ENCODE measurements at places on chromosomes 1 and 21. TPM values are rescaled to one million over a fixed set of nuclear protein-coding genes. Genes with fewer than 3 reads are reported as not detected.

- no peak overlapping the region for H3K4me3 ChIP-seq
- no peaks in the 10 kb centered on the region for H3K4me1 ChIP-seq
Observed at GRCh38 chr1:72288886-72289285, 6.5 kb upstream of the NEGR1 start.

GRCh38 chr1:85202092-85202863 is 1.5 kb upstream of the SYDE2 start:
- DNase-seq = no peak
- H3K4me1 ChIP-seq = peaks cover 5% of the 10 kb centered on the region
- H3K36me3 ChIP-seq = no peaks in the 10 kb centered on the region
- H3K27ac ChIP-seq = peak overlapping the region; percentile 99

DNA sequence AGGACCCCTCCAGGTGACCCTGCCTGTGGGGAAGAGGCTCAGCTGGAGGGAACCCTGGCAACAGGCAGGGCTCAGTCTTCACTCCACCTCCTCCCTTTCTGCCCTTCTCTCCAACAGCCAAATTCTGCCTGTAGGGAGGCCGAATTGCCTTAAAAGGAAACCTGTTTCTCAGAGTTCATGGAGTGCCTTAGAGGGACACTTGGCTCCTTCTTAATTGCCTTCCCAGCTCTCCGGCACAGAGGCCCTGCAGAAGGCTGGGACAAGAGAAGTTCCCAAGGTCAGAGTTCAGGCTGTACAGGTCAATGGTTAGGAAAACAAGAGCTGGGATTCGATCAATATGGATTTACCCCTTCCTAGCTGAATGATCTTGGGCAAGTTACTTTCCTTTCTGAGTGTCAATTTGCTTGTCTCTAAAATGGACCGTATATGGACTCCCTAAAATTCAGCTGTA is 6.2 kb downstream of the CSRP1 start:
- H3K27ac ChIP-seq = peak overlapping the region; percentile 92
- peak; percentile 82 for DNase-seq
- H3K4me1 ChIP-seq = peaks cover 75% of the 10 kb centered on the region
- peaks cover 9% of the 10 kb centered on the region for H3K36me3 ChIP-seq
- peak overlapping the region; percentile 85 for H3K4me3 ChIP-seq
- no peaks in the 10 kb centered on the region for H3K27me3 ChIP-seq

The VCAM1 gene
- total RNA-seq = 5.5 TPM

The OLIG2 gene
- not detected for total RNA-seq

DNA sequence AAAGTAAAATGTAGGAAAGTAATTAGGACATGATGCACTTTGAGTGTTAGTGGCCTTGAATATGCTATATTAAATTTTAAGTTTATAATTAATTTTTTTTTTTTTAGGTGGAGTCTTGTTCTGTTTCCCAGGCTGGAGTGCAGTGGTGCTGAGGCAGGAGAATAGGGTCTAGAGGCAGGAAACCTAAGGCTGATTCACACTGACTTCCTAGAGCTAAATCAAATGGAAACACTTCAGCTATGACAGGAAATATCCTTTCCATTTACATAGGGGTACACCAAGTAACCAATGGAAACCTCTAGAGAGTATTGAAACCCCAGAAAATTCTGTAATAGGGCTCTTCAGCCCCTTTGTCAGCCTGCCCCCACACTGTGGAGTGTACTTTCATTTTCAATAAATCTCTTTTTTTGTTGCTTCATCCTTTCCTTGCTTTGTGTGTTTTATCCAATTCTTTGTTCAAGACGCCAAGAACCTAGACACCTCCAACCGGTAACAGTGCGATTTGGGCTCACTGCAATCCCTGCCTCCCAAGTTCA is 17.9 kb upstream of the THRAP3 start:
- peaks cover 41% of the 10 kb centered on the region for H3K4me1 ChIP-seq
- DNase-seq = no peak
- H3K36me3 ChIP-seq = no peaks in the 10 kb centered on the region
- H3K27ac ChIP-seq = no peak overlapping the region

Measured in sigmoid colon (tissue), 7 donors.